ENCODE measurements at places on chromosomes 6 and 20.
A peak's percentile ranks its signal among the peaks of the same experiment; 100 is the strongest.

DNA sequence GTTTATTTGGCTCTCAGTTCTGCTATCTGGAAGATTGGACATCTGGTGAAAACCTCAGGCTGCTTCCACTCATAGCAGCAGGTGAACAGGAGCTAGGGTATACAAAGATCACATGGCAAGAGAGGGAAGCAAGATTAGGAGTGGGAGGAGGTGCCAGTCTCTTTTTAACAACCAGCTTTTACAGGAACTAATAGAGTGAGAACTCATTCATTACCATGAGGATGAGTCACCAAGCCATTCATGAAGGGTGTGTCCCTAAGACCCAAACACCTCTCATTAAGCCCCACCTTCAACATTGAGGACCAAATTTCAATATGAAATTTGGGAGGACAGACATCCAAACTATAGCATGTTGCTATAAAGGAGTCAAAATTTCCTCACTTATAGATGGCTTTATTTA is 85.4 kb upstream of the HCRTR2 start:
- DNase-seq: no peak

- no peak for DNase-seq
Measured at GRCh38 chr6:3421791-3422434, 34.9 kb downstream of the SLC22A23 start.

- DNase-seq: no peak
Measured at GRCh38 chr6:38272222-38272621, 367.5 kb downstream of the BTBD9 start.

DNA sequence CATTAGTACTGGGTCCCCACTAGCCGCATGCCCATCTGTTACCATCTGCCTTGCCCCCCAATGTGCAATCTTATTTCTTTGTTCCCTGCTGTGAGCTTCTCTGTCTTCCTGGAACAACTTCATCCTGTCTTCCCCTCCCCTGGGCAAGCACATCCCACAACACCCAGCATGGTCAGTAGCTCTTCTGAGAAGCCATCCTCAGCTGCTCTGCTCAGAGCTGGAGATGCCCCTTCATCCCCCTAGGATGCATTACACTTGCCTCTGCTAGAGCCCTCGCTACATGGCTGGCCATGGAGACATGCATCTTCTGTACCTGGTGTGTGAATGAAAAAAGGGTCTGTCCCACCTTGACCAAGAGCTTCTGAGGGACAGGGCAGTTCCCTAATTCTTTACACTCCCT is 141.2 kb downstream of the CDC5L start:
- no peak for DNase-seq

GRCh38 chr20:62501801-62502495 is 26.2 kb upstream of the GATA5 start:
- DNase-seq: peak; percentile 84

GRCh38 chr6:160379466-160379865 is 31.3 kb downstream of the SLC22A3 start:
- DNase-seq: no peak

- DNase-seq: no peak
Measured at GRCh38 chr20:61426352-61426751, 174.3 kb downstream of the CDH4 start.

- peak; percentile 70 for DNase-seq
Measured at GRCh38 chr6:28542440-28543296, 17.0 kb downstream of the GPX5 start.

DNA sequence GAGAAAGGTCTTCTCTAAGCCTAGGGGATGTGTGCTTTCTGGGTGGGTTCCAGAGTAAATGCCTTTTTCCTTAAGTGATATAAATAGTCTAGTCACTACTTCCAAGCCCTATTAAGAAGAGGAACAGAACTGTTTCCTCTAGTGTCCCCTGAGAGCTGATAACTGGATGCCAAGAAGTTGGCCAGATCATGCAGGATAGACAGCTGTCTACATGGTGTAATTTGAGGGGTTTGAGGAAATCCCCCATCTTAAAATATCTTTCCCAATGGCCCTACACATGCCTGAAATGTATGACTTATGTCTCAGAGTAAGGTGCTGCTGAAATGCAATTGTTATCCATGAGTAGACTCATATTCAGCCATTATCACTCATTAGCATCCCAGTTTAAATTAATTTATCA is 20.2 kb upstream of the PIM1 start:
- no peak for DNase-seq

GRCh38 chr6:21912151-21912832 is 318.7 kb downstream of the SOX4 start:
- no peak for DNase-seq

GRCh38 chr20:19802492-19803158 is 44.6 kb downstream of the RIN2 start:
- no peak for DNase-seq

DNA sequence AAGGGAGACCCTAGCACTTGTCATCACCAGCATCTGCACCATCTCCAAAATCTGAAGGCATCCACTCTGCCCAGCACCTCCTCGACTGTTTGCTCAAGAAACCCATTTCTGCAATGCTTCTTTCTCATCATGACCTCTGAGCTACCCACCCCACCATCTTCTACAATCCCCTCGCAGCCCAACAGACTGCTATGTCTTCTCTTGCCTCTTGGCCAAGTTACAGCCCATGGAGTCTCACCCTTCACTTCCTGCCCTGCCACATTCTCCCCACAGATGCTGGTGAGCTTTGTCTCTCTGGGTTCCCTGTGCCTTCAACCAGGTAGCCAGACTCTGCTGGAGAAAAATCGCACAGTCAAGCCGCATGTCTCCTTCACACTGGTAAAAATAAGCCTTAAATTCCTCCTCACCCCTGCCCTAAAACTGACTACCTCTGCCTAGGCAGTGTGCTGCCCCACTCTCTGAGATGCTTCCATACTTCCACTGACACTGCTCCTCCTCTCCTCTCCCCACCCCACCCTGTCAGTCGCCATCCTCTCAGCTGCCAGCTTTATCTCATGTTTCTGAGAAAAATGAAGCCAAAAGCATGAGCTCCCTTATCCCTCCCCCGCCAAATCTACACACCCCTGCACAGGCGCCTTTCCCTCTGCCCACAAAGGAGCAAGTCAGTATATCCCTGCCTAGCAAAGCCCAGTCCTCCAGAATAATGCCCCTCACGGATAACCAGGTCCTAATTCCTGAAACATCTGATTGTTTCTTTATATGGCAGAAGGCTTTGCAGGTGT is 2.3 kb upstream of the TXNDC5 start:
- no peak for DNase-seq

GRCh38 chr6:117674991-117675657 is at the start of gene NUS1:
Gene NUS1, plus strand, starts transcription at chr6:117675469. Its CDS starts 202 bp downstream, at chr6:117675671.
- peak; percentile 99 for DNase-seq

GRCh38 chr6:6556161-6556737 is 32.3 kb upstream of the LY86 start:
- no peak for DNase-seq

DNA sequence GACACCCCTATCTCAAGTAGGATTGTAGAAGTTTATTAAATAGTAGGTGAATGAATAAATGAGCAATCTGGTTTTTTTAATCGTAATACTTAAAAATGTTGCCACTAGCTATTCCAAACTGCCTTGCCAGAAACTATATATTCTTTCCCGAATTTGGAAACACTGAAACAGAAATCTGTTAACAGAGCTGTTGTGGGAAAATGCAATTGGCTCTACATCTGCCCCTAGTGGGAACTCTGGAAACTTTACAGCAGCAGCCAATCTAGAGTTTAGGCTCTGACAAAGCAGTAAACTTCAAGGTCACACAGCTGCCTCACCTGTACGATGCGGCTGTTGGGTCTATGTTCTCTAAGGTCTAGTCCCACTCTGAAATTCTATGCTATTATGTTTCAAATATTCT is 41.7 kb downstream of the SYNE1 start:
- DNase-seq: no peak

DNA sequence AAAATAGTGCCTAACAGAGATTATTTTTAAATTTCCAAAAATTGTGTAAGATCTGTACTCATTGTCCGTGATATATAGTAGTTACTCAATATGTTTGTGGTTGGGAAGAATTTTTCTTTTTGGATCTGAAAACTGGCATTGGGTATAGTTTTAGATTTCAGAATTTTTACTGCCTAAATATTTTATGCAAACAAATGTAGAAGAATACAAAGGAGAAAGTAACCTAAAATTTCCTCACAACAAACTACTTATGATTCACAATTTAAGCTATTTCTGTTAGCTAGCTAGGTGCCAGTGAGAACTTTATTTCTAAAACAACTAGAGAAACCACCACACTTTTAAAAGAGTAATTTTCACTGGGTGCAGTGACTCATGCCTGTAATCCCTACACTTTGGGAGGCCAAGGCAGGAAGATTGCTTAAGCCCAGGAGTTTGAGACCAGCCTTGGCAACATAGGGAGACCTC is 38.8 kb downstream of the SESN1 start:
- no peak for DNase-seq

- peak; percentile 39 for DNase-seq
Measured at GRCh38 chr20:5674176-5674660, 76.0 kb upstream of the SHLD1 start.

DNA sequence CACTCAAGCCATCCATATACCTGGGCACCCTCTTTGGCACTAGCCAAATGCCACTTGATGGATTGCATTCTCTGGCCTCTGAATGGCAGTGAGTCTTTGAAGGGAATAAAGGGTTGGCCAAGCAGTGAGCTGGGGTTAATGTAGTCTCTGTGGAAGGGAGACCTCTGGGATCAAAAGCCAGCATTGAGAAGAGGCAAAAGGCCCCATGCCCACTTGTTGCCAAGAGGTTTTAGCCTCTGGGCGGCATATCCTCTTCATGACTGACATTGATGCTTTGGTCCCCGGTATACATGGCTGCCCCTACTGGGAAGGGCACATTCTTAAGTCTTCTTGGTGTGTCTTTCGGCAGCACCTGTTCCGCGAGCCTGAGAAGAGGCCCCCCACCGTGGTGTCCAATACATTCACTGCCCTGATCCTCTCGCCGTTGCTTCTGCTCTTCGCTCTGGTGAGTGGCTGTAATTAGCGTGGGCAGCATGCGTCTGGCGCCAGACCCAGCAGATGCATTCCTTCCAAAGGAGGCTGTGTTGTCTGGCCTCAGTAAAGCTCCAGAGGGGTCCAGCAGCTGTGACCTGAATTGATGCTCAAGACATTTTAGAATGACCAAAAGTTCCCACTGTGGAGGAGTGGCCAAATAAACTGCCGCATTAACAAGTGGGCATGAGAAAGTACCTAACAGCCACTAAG is 29.5 kb downstream of the GHRH start:
- no peak for DNase-seq

DNA sequence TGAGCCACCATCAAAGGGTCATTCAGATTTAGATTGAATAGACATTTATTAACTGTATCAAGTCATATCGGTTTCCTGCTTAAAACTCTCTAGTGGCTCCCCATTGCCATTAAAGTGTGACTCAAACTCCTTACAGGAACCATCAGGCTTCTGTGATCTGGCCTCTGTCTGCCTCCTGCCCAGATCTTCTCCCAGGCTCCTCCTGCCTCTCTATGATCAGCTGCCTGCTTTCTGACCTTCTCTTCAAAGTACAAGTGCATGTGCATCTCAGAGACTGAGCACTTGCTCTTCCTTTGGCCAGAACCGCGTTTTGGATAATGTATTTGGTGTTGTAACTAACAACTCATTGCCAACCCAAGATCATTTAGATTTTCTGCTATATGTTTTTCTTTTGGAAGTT is 52.7 kb downstream of the IL20RA start:
- no peak for DNase-seq

GRCh38 chr6:159790956-159791598 is 810 bp downstream of the MRPL18 start:
- DNase-seq: peak; percentile 22

DNA sequence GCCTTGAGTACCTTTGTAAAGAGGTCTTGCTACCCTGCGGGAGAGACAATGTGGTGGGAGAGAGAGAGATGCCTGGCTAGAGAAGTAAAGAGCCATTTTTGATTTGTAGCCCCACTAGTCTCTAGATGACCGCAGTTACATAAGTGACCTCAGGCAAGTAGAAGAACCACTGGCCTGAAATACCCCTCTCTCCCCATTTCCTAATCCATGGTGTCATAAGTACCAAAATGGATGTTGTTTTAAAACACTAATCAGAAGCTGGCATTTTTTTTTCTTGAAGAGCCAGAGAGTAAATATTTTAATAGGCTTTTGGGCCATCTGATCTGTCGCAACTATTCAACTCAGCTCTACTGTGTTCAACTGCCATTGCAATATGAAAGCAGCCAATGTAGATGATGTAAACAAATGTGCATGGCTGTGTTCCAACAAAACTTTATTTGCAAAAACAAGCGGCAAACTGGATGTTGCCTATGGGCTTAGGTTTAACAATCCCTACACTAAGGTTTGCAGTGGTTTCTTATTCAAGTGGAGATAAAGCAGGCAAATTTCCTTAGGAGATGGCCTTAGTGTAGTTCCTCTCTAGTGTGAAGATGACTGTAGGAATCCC is 36.5 kb downstream of the RARS2 start:
- DNase-seq: no peak

GRCh38 chr6:63929111-63929510 is 293.5 kb downstream of the PHF3 start:
- no peak for DNase-seq

- no peak for DNase-seq
Measured at GRCh38 chr6:28898710-28898965, 25.1 kb downstream of the TRIM27 start.

GRCh38 chr6:83770910-83771309 is 62.0 kb upstream of the SNAP91 start:
- DNase-seq: no peak

- DNase-seq: no peak
Measured at GRCh38 chr20:49006446-49006980, 39.6 kb upstream of the CSE1L start.

DNA sequence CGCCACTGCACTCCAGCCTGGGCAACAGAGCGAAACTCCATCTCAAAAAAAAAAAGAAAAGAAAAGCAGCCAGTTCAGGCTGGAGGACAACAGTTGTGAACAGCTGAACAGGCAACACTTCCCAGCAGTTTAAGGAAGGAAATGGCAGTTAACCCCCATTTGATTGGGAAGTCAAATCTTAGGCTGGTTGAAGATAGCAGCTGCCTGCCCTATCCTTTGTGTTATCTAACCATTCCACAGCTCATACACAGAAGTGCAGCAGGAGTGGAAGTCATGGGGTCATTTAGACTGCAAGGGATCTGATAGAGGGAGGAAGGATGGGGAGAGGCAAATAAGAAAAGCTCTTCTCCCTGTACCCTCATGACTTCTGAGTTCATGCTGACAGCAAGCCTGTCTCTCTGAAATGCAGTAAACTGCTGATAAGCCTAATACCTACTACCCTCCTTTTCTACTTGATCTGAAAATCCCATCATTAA is 35.3 kb downstream of the KCTD20 start:
- no peak for DNase-seq

DNA sequence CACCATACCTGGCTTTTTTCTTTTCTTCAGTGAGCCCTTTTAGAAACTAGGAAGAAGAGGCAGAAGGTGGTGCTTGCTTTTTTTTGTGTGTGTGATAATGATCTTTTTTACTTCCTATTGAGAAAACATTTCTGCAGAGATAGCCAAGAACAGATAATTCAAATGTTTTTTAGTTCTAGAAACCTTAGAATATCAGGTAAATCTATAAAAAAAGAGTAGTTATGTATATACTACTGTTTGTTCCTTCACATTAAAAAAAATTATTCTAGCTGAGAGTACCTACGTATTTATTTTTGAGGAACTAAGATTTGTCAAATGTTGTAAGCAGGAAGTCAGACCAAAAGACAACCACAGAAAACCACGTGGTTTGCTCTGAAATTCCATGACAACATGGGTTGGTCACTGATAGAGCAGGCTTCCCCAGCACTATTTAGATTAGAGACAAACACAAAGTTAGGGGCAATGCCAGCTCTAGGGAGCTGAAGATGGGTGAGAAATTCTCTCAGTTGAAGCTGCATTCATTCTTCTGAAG is 12.8 kb downstream of the STK4 start:
- DNase-seq: peak; percentile 73

- no peak for DNase-seq
Measured at GRCh38 chr6:87995461-87995860, 52.2 kb upstream of the SPACA1 start.
